ENCODE measurements at places on chromosomes 6 and 20. TPM values are rescaled to one million over a fixed set of nuclear protein-coding genes. Genes with fewer than 3 reads are reported as not detected.

Gene COL9A1
- total RNA-seq = not detected

Gene CD83
- total RNA-seq = 1.8 TPM

Gene GABRR2
- 0.62 TPM for total RNA-seq

Gene TDRD6
- 0.26 TPM for total RNA-seq

Gene TPD52L1
- 124 TPM for total RNA-seq

Gene NELFE
- 47.9 TPM for total RNA-seq

Gene RAET1L
- total RNA-seq = not detected

- H3K27ac ChIP-seq = no peak overlapping the region
- no peaks in the 10 kb centered on the region for H3K27me3 ChIP-seq
- H3K4me1 ChIP-seq = peaks cover under 1% of the 10 kb centered on the region
- H3K36me3 ChIP-seq = no peaks in the 10 kb centered on the region
- no peak for DNase-seq
- H3K4me3 ChIP-seq = no peak overlapping the region
Measured at GRCh38 chr20:60016406-60016805, 58.2 kb downstream of the CDH26 start.

DNA sequence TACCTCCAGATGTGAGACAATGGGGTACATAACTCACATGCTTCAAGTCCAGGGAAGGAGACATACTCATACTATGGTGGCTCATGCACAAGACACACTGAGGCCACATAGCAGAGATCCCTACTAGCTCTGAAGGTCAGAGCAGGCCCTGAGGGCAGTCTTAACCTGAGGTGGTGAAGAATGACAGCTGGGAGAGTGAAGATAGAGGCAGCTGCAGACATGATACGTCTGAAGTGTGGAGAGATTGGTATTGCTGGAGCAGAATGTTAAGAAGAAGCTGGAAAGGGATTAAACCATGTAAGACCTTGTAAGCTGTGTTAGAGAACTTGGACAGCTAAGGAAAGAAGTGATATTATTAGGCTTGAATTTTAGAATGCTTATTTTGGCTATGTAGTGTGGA is 32.9 kb downstream of the PGM3 start:
- H3K27ac ChIP-seq = no peak overlapping the region
- DNase-seq = no peak
- H3K4me1 ChIP-seq = no peaks in the 10 kb centered on the region
- H3K36me3 ChIP-seq = peaks cover 2% of the 10 kb centered on the region

GRCh38 chr6:14614631-14615030 is 497.1 kb downstream of the CD83 start:
- H3K4me3 ChIP-seq = no peak overlapping the region
- no peak overlapping the region for H3K27ac ChIP-seq
- no peaks in the 10 kb centered on the region for H3K27me3 ChIP-seq
- no peak for DNase-seq

DNA sequence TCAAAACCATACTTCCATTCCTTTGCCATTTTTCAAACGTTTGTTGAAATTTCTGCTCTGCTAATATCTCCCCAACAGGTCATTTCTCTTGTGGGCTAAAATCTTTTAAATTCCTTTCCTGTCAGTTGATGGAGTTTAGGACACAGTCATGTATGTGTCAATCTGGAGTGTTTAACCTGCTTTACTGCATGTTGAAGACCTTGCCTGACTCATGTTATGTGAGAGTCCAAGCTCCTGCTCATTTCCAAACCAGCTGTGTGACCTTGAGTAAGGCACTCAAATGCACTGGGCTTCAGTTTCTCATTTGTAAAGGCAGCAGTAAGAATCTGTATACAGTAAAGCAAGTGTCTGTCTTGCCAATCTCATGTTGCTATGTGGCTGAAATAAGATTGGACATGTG is 171.9 kb upstream of the SPACA1 start:
- H3K36me3 ChIP-seq = no peaks in the 10 kb centered on the region
- no peak overlapping the region for H3K4me3 ChIP-seq
- DNase-seq = no peak
- H3K27ac ChIP-seq = no peak overlapping the region

GRCh38 chr20:39248171-39248861 is 286.2 kb downstream of the DHX35 start:
- no peak overlapping the region for H3K4me3 ChIP-seq
- H3K4me1 ChIP-seq = no peaks in the 10 kb centered on the region
- no peaks in the 10 kb centered on the region for H3K27me3 ChIP-seq
- no peak overlapping the region for H3K27ac ChIP-seq
- DNase-seq = no peak

- DNase-seq = no peak
- H3K36me3 ChIP-seq = no peaks in the 10 kb centered on the region
- H3K27me3 ChIP-seq = no peaks in the 10 kb centered on the region
- no peak overlapping the region for H3K27ac ChIP-seq
- H3K4me1 ChIP-seq = no peaks in the 10 kb centered on the region
Measured at GRCh38 chr6:143652841-143653331, 24.9 kb upstream of the PHACTR2 start.

DNA sequence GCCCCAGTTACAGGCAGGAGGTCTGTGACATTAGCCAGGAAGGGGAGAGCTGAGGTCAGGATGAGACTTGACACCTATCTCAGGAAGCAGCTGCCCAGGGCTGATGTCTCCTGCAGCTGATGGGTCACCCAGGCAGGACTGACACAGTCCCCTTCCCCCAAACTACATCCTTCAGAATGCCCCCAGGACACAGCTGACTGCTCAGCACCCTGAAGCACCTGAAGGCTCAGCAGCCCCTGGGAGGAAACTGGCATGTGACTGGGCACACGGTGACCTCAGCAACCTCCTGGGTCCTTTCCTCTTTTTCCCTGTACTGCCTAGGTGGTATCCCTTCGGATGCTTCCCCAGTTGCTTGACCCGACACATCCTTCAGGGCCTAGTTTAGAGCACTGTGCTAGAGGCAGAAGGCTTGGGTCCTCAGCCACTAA is 1.9 kb downstream of the SDC4 start:
- H3K27ac ChIP-seq = peak overlapping the region; percentile 94
- peak overlapping the region; percentile 79 for H3K4me3 ChIP-seq
- no peaks in the 10 kb centered on the region for H3K27me3 ChIP-seq
- no peaks in the 10 kb centered on the region for H3K36me3 ChIP-seq

- H3K36me3 ChIP-seq = no peaks in the 10 kb centered on the region
- H3K27ac ChIP-seq = peak overlapping the region; percentile 50
- H3K4me3 ChIP-seq = peak overlapping the region; percentile 45
Measured at GRCh38 chr20:31823360-31824124, 4.4 kb downstream of the MYLK2 start.

DNA sequence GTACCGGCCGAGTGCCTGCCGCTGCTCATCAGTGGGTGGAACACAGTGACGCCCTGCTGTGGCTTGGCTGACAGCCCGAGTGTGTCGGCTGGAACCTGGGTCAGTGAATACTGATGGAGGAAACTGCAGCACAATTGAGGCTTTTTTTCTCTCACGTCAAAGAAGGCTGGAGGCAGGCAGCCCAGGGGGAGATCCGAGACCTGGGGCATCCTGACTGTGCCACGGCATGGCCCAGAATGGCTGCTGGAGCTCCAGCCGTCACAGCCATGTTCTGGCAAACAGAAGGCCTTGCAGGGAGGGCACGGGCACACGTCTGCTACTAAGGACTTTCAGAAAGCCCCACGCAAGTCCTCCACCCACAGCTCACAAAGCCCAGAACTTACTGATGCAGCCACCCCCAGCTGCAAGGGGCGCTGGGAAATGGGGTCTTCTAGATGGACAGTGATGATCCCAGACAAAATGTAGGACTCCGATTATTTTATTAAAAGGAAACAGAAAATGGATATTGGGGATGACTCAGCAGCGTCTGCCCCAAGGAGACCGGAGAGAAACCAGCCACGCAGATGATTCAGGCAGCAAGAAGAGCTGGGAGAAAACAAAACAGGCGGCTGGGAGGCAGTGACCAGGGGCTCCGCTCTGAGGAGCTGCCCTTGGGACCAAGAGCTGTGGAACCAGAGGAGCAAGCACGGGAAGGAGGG is 140.0 kb downstream of the TAF4 start:
- H3K36me3 ChIP-seq = no peaks in the 10 kb centered on the region
- H3K4me3 ChIP-seq = no peak overlapping the region
- no peaks in the 10 kb centered on the region for H3K27me3 ChIP-seq
- no peaks in the 10 kb centered on the region for H3K4me1 ChIP-seq

DNA sequence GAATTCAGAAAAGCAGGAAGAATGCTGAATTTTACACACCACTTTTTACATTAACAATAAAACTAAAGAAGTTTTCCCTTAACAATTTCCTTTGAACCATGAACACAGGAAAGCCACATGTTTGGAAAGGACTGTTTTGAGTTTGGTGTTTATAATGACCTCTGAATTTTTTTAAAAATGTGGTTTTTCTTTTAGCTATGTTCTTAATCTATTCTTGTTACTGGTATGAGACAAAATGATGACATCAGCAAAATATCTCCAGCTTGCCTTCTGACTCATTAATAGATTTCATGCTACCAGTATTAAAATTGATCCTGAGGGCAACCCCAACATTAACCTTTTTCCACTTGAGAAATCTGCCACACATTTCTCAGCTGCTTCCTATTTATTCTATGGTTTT is 217.5 kb upstream of the THEMIS start:
- no peak overlapping the region for H3K27ac ChIP-seq
- no peaks in the 10 kb centered on the region for H3K27me3 ChIP-seq
- DNase-seq = no peak

DNA sequence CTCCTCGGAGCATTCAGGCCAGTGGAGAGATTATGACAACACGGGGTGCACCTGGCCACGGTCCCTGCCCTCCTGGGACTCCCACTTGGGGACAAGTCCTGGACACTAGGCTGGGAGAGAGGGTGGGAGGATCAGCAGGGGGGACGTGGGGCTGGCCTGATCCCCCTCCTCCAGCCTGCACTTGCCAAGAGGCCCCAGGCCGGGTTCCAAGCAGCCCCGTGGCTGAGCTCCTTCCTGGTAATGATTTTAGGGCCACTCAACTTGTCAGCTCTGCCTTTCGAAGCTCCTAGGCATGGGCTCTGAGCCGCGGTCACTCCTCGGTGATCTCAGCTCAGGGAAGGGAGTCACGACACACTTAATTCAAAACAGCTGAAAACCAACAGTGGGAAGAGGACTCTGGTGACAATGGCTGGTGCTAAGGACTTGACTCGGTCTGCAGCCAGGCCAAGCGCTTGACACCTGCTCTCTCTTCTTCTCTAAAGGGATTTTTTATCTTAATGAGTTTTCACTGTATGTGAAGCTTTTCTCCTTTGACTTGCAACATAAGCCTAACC is 161.7 kb downstream of the BMP7 start:
- H3K4me3 ChIP-seq = no peak overlapping the region
- H3K4me1 ChIP-seq = no peaks in the 10 kb centered on the region
- no peak overlapping the region for H3K27ac ChIP-seq
- H3K27me3 ChIP-seq = peaks cover 2% of the 10 kb centered on the region
- no peaks in the 10 kb centered on the region for H3K36me3 ChIP-seq
- DNase-seq = no peak

- DNase-seq = no peak
- H3K27me3 ChIP-seq = no peaks in the 10 kb centered on the region
- no peak overlapping the region for H3K4me3 ChIP-seq
- H3K36me3 ChIP-seq = no peaks in the 10 kb centered on the region
Measured at GRCh38 chr20:7627734-7628663, 312.3 kb downstream of the HAO1 start.

DNA sequence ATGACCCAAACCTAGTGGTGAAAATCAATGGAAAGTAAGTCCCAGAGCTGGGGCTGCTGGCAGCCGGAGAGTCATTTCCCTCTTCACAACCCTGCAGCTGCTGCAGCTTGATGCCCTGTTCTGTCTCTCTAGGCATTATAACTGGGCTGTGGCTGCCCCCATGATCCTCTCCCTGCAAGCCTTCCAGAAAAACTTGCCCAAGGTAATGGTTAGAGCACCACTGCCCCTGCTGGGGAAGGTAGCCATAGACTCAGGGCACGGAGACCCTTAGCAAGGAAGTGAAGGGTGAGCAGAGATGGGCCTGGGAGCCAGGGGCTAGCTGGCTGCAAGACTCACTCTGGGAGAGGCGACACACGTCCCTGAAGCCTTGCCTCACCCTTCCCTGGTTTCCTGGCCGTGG is 12.0 kb downstream of the LPIN3 start:
- DNase-seq = no peak
- peaks cover 7% of the 10 kb centered on the region for H3K4me1 ChIP-seq
- H3K27ac ChIP-seq = no peak overlapping the region
- no peaks in the 10 kb centered on the region for H3K27me3 ChIP-seq

DNA sequence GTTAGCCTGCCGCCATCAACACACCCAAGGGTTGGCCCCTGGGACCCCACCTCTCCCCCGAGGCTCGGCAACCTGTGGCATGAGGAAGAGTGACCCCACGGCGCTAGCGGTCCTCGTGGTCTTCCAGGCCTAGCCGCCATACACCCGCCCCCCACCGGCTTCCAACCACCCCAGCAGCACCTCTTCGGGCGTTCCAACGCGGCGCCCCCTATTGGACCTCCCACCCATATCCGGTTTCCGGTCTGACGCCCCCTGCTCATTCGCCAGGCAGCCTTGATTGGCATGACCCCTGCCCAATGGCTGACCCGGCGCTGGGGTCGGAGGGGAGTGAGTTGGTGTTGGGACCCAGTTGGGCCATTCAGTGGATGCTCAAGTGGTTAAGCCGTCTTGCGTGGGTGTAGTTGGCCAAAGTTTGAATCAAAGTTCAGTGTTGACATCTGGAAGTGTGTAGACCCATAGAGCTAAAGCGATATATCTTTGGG is at the start of gene GNAS-AS1:
GNAS-AS1 (minus strand) TSS at position 210 of the 482 bp plus-strand sequence.
- DNase-seq = peak; percentile 75
